ENCODE measurements at places on chromosomes 4 and X.

DNA sequence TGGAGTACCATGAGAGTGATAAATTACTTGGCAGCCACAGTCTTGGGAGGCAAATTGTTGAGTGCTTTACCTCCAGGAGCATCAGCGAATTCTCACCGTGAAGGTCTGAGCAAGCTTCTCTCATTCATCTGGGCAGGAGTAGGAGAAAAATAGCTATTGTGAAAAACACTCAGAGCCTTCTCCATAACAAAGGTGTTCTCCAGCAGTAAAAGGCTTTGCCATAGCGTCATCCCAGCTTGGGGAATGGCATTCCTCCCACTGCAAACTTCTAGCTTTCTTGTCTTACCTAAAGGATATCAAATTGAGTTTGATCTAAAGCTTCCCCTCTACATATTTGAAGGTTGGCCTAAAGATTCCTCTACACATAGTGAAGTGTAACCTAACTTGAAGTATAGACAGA lies 29.8 kb upstream of the MAGEA11 start:
- no peak for DNase-seq

GRCh38 chr4:167893531-167893930 lies 198.8 kb upstream of the ANXA10 start:
- DNase-seq: no peak

- DNase-seq: no peak
These were observed 75.3 kb upstream of the RAPGEF2 start for GRCh38 chr4:159027535-159027934.

GRCh38 chr4:146143888-146144287 lies 31.6 kb upstream of the LSM6 start:
- DNase-seq: no peak

DNA sequence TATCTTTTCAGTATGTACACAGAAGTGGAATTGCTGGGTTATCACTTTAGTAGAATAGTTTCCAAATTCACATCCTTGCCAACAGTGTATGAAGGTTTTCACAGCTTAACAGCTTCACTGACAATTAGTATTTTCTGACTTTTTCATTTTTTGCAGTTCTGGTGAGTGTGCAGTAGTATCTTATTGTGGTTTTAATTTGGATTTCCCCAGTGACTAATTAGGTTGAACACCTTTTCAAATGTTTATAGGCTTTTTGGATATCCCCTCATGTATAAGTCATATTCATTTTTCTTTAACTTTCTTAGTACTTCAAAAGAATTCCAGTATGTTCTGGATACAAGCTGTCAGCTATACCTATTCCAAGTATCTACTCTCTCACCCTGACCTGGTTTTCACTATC lies 37.1 kb downstream of the BRCC3 start:
- no peak for DNase-seq

DNA sequence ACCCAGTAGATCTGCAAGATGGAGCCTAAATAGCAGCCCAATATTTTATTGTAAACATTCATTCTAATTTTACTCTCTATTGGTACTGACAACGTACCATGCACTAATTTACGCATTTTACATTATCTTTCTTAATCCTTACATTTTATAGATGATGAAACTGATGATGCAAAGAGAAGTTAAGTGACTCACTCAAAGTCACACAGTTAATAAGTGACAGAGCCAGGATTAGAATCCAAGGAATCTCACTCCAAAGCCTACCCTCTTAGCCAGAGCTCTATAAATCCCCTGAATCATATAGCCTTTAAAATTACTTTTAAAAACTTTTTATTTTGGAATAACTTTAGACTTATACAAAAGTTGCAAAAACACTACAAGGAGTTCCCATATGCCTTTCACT lies 37.6 kb downstream of the PHKA1 start:
- no peak for DNase-seq

DNA sequence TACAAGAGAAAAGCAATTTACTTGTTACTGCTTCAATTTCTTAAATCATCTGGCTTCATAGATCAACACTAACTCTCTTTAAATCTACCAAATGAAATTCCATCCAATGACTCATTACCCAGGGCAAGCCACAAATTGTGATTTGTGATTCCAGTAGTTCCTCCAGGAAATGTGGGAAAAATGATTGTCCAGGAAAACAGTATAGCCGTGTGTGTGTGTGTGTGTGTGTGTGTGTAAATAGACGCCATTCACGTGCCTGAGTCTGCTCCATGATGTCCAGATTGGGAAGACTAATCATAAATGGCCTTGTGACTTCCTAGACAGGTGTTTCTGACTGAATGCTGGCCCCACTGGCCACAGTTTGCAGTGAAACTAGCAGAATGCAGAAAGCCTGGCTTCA lies 121.3 kb downstream of the HS6ST2 start:
- DNase-seq: peak; percentile 27

GRCh38 chr4:124936427-124936826 lies 223.9 kb upstream of the ANKRD50 start:
- DNase-seq: no peak

GRCh38 chr4:149008415-149009025 lies 566.3 kb upstream of the NR3C2 start:
- no peak for DNase-seq

GRCh38 chr4:72314869-72315268 lies 254.2 kb downstream of the ADAMTS3 start:
- DNase-seq: peak; percentile 57

DNA sequence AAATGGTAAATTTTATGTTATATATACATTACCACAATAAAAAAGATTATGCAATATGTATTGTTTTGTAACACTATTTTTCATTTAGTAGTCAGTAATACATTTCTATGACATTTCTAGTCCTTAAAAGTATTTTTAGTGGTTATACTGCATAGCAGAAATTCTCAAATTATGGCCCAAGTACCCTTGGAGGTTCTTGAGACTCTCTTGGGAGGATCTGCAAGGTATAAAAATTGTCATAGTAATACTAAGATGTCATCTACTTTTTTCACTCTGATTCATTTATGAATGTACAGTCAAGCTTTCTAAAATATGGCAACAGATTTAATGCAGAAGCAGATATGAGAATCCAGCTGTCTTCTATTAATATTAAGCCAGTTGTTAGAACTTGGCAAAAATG lies 138.6 kb upstream of the NAP1L5 start:
- DNase-seq: no peak

GRCh38 chr4:65502131-65502701 lies 168.1 kb downstream of the EPHA5 start:
- DNase-seq: peak; percentile 44

DNA sequence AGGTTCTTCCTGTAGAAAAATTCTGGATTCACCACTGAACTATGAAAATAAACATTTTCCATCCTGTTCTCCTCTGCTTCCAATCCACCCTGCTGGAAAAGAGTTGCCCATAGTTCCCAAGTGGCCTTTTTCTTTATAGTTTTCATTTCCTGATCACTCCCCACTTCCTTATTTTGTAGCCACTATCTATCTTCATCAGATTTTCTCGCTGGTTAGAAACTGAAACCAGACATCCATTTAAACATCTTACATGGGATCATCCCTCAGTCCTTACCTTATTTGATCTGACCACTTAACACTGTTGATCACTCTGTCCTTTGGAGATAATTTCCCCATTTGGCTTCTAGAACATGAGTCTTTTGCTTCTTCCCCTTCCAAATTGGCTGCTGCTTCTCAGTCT lies 42.2 kb upstream of the SCOC start:
- DNase-seq: no peak

DNA sequence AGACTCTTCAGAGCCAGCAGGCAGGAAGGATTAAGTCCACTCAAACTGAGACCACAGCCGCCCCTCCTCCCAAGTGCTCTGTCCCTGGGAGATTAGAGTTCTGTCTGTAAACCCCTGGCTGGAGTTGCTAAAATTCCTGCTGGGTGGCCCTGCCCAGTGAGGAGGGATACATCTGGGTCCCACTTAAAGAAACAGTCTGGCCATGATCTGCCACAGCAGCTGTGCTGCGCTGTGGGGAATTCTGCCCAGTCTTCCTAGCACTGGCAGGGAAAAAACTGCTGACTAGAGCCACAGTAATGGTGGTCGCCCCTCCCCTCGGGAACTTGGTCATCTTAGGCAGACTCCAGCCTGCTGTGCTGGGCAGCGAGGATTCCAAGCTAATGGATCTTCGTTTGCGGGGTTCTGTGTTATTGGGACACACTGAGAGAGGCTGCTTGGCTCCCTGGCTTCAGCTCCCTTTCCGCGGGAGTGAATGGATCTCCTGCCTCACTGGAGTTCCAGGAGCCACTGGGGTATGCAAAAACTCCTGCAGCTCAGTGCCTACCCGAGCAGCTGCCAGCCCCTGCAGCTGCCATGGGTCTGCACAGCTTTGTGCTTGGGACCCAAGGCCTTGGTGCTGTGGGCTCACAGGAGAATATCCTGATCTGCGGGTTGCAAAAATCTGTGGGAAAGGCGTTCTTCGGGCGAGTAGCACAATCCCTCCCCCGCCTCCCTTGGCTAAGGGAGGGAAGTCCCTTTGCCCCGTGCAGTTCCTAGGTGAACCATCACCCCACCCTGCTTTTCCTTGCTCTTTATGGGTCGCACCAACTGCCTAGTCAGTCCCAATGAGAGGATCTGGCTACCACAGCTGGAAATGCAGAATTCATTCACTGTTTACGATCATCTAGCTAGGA lies 15.7 kb downstream of the ZXDB start:
- no peak for DNase-seq

DNA sequence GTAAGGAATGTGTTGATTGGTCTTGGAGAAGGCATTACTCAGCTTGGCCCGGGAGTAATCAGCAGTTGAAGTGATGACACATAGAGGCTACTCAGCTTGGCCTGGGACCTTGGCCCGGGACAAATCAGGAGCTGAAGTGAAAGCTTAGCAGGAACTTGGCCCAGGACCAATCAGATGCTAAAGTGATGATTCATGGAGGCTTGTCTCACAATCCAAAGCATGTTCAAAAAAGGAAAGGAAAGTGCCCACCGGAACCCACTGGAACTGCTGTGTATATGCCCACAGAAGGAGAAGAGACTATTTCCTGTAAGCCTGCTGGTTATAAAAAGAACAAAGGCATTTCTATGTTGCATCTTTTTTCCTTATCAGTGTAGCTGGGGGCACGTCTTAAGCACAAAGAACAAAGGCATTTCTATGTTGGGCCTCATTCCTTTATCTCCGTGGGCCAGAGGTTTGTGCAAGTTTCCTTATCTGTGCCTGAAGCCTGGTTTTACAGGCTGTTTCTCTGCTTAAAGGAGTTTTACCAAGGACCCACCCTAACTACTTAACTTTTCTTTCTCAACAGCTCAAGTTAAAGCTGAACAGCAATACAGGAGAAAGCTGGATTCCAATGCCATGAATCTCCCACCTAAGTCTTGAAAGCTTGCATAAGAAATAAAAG lies 1176.7 kb downstream of the NLGN4X start:
- peak; percentile 49 for DNase-seq

- peak; percentile 53 for DNase-seq
These were observed 466.6 kb downstream of the INPP4B start for GRCh38 chr4:142379277-142380051.

DNA sequence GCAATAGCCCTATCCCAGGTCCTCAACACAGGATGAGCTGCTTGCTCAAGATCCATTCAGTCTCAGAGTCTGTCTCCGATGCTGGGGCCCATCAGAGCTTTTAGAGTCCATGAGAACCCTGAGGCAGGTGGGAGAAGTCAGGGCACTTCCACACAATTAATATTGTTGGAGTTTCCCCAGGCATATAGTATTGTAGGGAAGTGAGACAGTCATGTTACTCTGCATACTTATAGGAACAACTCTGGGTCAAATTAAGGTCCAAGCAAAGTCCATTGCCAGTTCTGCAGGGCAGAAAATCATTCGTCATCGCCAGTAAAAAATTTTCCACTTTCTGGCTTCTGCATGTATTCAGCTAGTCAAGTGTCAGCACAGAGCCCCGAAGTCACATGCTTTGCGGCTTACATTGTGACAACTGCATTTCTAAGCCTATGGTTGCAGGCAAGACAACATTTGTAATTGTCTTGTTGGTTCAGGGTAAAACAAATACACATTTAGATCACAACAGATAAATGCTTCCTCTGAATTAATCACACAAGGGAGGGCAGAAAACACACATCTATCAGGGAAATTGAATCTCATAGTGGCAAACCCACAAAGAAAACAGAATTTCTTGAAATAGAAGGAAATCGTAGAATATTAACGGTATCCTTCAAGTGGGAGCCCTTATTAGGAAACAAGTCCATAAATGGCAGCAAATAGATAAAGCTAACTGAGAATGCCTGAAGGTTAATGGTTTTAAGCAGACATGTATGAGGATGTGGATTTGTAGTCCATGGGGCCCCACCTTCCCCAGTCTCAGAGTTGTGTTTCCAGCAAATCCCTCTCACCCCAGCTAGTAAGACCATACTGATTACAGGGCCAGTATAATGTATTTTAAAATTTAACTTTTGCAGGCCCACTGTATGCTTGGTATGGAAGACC lies 412.1 kb upstream of the RASGEF1B start:
- DNase-seq: no peak

DNA sequence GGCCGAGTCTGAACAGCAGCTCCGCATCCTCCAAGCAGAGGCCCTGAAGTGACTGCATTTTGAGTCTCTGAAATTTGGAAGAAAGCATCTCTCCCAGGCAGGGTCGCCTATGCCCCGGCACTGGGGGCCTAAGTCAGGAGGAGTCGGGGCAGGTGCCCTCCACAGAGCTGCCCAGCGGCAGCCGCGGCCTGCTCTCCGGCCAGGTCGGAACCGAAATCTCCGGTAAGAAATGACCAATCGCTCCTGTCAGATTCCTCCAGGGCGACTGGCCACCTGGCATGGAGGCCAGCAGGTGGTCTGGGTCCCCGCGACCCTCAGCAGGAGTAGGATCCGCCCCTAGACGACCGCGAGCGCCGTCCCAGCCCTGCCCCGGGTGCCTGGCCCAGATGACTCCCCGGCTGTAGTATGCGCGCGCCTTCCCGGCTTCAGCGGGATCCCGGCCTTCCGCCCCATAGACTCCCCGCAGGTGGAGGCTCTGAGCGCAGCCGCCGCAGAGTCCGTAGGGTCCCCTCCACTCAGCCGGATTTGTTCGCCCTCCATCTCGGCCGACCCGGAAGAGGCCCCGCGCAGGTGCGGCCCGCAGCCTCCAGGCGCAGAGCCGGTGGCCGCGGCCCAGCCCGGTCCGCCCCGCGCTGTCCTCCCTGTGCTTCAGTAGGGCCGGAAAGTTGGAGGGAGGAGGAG lies 1.5 kb downstream of the NKX1-1 start:
- no peak for DNase-seq

DNA sequence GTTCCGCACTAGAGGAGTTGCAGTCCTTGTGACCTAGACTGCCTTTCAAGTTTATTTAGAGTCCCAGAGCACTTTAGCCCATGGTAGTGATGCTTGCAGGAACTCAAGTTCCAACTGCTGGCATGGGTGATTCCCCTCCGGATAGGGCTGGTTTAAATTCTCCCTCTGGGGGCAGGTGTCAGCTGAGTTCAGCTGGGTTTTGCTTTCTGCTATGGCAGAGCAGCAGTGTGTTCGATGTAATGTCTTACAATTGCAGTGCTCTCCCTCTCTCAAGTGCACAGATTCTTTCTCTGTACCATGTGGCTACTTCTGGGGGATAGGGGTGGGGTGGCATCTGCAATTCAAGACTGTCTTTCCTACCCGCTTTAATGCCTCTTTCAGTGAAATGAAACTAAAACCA lies 164.8 kb upstream of the ZIC3 start:
- DNase-seq: no peak

DNA sequence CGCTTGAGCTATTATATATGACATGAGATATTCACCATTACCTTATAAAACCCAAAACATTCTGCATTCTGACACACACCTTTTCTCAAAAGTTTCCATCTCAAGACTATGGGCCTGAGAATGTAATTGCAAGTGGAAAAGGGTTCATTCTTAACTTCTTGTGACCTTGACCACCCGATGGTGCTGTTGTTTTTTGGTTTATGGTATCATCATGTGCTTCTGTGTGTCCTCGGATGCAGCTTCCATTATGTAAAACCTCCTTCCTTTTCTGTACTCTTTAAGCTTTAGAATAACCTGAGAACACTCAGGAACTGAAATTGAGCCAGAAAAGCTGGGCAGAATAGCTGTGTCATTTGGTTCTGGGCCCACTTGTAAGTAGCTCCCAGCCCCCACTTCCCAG lies 16.2 kb upstream of the PUDP start:
- no peak for DNase-seq
